ENCODE measurements at places on chromosomes 5 and 9. TPM values are rescaled to one million over a fixed set of nuclear protein-coding genes. Genes with fewer than 3 reads are reported as not detected.

The NRARP gene
- total RNA-seq, result 8.5 TPM

The LCP2 gene
- 56.9 TPM for total RNA-seq

The IGFBPL1 gene
- total RNA-seq, result 16.6 TPM

The SLC36A2 gene
- not detected for total RNA-seq

The SLC4A9 gene
- total RNA-seq, result not detected

The DRD1 gene
- 0.99 TPM for total RNA-seq

The TEK gene
- 14.9 TPM for total RNA-seq

The PCDHB13 gene
- 16.1 TPM for total RNA-seq

The DIRAS2 gene
- total RNA-seq, result not detected

The SH2D3C gene
- 13.1 TPM for total RNA-seq

The SLIT3 gene
- 86.9 TPM for total RNA-seq

The HTR4 gene
- 3.9 TPM for total RNA-seq

The CCNO gene
- 0.95 TPM for total RNA-seq

The ADGRD2 gene
- total RNA-seq, result not detected

The LRRC19 gene
- not detected for total RNA-seq

GRCh38 chr9:91127653-91128052 is 234.1 kb downstream of the AUH start:
- H3K27me3 ChIP-seq, result no peaks in the 10 kb centered on the region
- H3K4me3 ChIP-seq, result no peak overlapping the region
- no peaks in the 10 kb centered on the region for H3K36me3 ChIP-seq
- H3K4me1 ChIP-seq, result no peaks in the 10 kb centered on the region

- H3K27ac ChIP-seq, result no peak overlapping the region
- H3K4me1 ChIP-seq, result peaks cover 42% of the 10 kb centered on the region
- DNase-seq, result no peak
- H3K27me3 ChIP-seq, result no peaks in the 10 kb centered on the region
- no peak overlapping the region for H3K4me3 ChIP-seq
Observed at GRCh38 chr5:111810112-111810511, 53.1 kb upstream of the NREP start.

DNA sequence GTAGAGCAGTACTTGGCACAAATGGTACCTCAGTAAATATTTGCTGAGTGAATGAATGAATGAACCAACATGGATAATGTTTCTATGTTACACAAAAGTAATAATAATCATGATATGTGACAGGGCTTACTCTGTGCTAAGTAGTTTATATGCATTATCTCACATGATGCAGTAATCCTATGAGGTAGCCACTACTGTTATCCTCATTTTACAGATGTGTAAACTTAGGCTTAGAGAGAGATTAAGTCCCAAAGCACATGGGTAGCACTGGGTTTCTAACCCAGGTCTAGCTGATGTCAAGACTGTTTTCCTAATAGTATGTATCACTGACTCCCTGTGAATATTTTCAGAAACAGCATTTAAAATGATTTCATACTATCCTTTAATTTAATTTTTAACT is 44.1 kb upstream of the VDAC1 start:
- H3K27ac ChIP-seq, result no peak overlapping the region
- no peak for DNase-seq
- H3K27me3 ChIP-seq, result no peaks in the 10 kb centered on the region
- H3K4me1 ChIP-seq, result no peaks in the 10 kb centered on the region

DNA sequence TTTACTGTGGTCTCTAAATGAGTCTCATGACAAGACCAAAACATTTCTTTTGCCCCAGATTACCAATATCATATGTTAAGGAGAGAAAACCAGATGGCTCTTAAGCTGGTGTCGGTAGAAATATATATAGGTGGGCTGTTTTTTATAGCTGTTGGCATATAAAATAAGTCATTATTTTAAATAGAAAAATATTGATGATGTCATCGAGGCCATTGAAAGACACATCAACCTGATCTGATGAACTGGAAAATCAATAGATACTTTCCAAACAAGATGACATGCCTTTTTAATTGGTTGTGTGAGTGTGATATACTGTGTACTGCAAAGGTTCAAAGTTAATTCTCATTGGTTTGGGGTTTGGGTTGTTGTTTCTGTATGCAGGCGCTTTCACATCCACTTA is 617.3 kb downstream of the CCDC171 start:
- no peaks in the 10 kb centered on the region for H3K4me1 ChIP-seq
- H3K27me3 ChIP-seq, result no peaks in the 10 kb centered on the region
- H3K4me3 ChIP-seq, result no peak overlapping the region
- no peak for DNase-seq
- no peaks in the 10 kb centered on the region for H3K36me3 ChIP-seq
- H3K27ac ChIP-seq, result no peak overlapping the region

- no peaks in the 10 kb centered on the region for H3K27me3 ChIP-seq
- peaks cover 24% of the 10 kb centered on the region for H3K4me1 ChIP-seq
- no peak for DNase-seq
- no peaks in the 10 kb centered on the region for H3K36me3 ChIP-seq
- peak overlapping the region; percentile 96 for H3K4me3 ChIP-seq
- peak overlapping the region; percentile 67 for H3K27ac ChIP-seq
Observed at GRCh38 chr5:53479045-53479589, 1.3 kb upstream of the FST start.

DNA sequence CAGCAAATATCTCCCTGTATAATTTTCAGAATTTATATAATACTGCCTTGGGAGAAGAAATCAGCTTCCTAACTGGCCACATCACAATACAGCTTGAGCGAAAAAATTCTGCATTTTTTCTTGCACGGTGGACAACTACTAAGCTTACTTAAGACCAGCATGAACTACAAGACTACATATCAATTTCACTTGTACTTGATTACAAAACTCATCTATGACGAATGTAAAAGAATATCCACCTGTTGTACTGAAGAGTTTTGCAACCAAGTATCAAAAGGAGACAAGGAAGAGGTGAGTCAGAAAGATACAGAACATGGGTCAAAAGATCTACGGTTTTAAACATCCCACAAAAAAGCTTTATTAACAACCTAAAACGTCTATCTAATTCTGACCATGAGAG is 279.4 kb downstream of the BNC2 start:
- DNase-seq, result no peak
- H3K36me3 ChIP-seq, result no peaks in the 10 kb centered on the region
- H3K4me3 ChIP-seq, result no peak overlapping the region
- no peak overlapping the region for H3K27ac ChIP-seq
- no peaks in the 10 kb centered on the region for H3K27me3 ChIP-seq

GRCh38 chr5:14687023-14687665 is 22.6 kb downstream of the OTULIN start:
- H3K4me1 ChIP-seq, result peaks cover 4% of the 10 kb centered on the region
- H3K36me3 ChIP-seq, result peaks cover 25% of the 10 kb centered on the region
- H3K4me3 ChIP-seq, result no peak overlapping the region

DNA sequence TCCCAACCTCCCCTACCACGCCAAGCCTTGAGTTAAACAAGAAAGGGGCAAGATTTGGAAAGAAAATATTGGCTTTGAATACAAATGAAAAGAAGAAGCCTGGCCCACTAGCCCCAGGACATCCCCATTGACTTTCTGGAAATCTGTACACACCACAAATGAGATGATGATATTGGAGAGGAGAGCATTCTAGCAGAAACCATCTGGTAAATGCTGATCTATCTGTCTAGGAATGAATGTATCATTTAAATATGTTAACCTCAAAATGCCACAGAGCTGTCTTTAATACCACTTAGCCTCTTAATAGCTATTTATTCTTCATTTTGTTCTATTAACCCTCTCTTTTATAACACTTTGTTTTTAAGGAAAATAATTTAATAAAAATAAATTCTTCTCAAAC is 270.2 kb upstream of the PDE4D start:
- no peak overlapping the region for H3K4me3 ChIP-seq
- H3K4me1 ChIP-seq, result no peaks in the 10 kb centered on the region
- no peaks in the 10 kb centered on the region for H3K36me3 ChIP-seq
- no peak overlapping the region for H3K27ac ChIP-seq
- H3K27me3 ChIP-seq, result no peaks in the 10 kb centered on the region

GRCh38 chr9:93061260-93061751 is 2.8 kb downstream of the SUSD3 start:
- H3K27ac ChIP-seq, result peak overlapping the region; percentile 8
- H3K36me3 ChIP-seq, result no peaks in the 10 kb centered on the region
- H3K4me3 ChIP-seq, result no peak overlapping the region
- DNase-seq, result no peak

DNA sequence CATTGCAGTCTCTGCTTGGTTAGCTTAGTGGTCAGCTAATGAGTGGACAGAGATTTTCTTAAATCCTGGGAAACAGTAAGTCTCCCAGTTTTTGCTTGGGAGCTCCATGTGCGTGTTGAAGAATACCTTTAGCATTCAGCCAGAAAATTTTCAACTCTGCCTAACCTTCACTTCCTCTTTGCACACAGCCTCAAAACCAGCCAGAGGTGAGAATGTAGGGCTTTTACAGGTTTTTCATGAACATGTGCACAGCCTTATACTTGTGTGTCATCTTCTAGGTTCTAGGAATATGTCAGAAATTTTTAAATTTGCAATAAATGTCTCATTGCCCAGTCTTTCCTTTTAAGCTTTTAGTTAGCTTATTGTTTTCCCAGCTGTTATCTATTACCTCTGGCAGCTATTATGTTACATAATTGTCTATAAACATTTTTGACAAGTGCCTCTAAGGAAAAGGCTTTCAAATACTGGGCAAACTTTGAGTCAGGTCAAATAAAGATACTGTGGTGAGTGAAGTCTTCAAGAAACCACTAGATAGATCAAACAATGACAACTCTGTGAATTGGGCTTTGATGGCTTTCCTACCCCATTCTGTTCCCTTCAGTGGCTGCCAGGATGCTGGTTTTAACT is 12.7 kb downstream of the ADGRV1 start:
- H3K27ac ChIP-seq, result no peak overlapping the region
- DNase-seq, result no peak
- H3K4me3 ChIP-seq, result no peak overlapping the region

DNA sequence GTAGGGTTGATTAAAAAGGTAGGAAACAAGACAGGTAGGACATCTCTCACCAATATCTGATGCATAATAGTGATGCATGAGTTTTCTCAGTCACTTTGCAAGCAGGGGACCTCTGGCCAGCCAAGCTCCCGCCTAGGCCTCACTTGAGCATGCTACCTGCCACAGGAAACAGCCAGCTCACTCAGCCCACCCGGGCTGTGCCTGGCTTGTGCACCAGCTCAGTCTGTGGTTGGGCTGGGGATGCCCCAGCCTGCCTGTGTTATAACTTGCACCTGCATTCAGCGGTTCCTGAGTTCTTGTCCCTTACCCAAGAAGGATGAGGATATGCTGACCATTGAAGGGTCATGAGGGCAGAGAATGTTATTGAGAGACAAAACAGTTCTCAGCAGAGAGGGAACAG is 172.8 kb upstream of the PLCXD3 start:
- H3K4me3 ChIP-seq, result no peak overlapping the region
- no peak overlapping the region for H3K27ac ChIP-seq
- no peaks in the 10 kb centered on the region for H3K27me3 ChIP-seq
- H3K4me1 ChIP-seq, result no peaks in the 10 kb centered on the region

GRCh38 chr5:56406221-56406620 is 173.1 kb upstream of the ANKRD55 start:
- DNase-seq, result no peak
- H3K27me3 ChIP-seq, result no peaks in the 10 kb centered on the region
- peaks cover 12% of the 10 kb centered on the region for H3K4me1 ChIP-seq
- H3K4me3 ChIP-seq, result no peak overlapping the region
- H3K36me3 ChIP-seq, result no peaks in the 10 kb centered on the region

DNA sequence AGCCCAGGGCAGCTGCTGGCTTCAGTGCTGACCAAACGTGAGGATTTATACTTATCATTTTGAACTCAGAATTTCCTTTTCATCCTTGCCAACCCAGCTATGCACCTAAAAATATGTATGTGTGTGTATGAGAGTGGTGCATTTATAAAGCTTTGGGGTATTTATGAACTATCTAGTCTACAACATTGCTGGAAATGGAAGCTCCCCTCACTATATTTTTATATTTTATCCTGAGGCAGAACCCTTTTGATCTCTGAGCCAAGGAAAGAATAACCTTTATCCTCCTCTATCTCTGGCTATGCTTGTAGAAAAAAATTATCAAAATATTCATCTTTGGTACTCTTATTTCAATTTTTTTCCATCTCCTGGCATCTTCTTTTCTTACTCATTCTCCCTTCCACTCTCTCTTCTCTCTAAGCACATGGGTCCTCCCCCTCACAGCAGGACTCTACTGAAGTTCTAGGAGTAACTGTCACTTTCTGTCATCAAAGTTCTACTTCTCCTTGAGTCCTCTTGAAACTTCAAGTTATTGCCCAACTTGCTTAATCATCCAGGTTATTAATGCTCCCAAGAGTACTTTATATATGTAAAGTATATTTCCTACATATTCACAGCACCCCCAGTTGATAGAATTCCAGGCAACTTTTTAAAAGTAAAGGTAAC is 190.9 kb downstream of the HINT1 start:
- H3K27me3 ChIP-seq, result no peaks in the 10 kb centered on the region
- no peak overlapping the region for H3K4me3 ChIP-seq
- no peaks in the 10 kb centered on the region for H3K36me3 ChIP-seq
- H3K27ac ChIP-seq, result no peak overlapping the region
- DNase-seq, result no peak

- no peak overlapping the region for H3K4me3 ChIP-seq
- peaks cover 64% of the 10 kb centered on the region for H3K4me1 ChIP-seq
- no peaks in the 10 kb centered on the region for H3K36me3 ChIP-seq
Observed at GRCh38 chr5:158854260-158854783, 245.4 kb downstream of the EBF1 start.

- no peak overlapping the region for H3K4me3 ChIP-seq
- no peak for DNase-seq
- no peaks in the 10 kb centered on the region for H3K27me3 ChIP-seq
- H3K4me1 ChIP-seq, result no peaks in the 10 kb centered on the region
- no peaks in the 10 kb centered on the region for H3K36me3 ChIP-seq
Observed at GRCh38 chr9:126150411-126151030, 176.1 kb upstream of the MVB12B start.

GRCh38 chr5:57529864-57530263 is 47.3 kb upstream of the ACTBL2 start:
- no peaks in the 10 kb centered on the region for H3K36me3 ChIP-seq
- no peaks in the 10 kb centered on the region for H3K4me1 ChIP-seq
- H3K27me3 ChIP-seq, result no peaks in the 10 kb centered on the region
- H3K27ac ChIP-seq, result no peak overlapping the region
- no peak overlapping the region for H3K4me3 ChIP-seq

DNA sequence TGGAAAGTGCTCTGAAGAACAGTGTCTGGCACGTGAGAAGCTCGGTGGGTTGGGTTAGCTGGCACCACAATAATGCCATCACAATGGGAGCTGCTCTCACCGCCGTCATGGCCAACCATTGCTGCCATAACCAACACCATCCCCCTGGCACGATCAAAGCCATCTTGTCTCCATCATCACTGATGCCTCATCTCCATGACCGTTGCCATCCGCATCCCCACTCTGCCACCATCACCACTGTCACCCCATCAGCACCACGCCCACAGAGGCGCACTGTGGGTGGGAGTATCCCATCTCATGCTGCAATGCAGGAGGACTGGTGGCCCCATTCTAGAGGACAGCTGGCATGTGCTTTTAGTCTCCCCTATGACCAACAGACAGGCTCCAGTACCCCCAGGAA is 23.7 kb downstream of the NR5A1 start:
- DNase-seq, result no peak
- H3K36me3 ChIP-seq, result no peaks in the 10 kb centered on the region
- H3K27me3 ChIP-seq, result no peaks in the 10 kb centered on the region

DNA sequence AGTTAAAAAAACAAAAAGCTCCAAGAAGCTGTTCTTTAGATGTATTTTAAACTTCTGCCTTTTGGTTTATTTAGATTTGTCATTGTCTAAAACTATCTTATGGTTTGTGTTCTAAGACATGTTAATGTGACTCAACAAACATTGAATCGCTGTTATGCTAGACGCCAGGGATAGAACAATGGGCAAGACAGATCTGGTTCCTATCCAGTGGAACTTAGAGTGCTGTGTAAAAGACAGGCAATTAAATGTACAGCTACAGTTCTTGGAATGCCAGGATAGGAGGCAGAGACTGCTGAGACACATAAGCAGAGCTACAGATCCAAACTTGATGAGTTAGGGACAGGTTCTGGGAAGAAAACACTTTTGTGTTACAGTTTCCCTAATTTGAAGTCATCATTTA is 22.4 kb downstream of the LYRM7 start:
- H3K4me1 ChIP-seq, result peaks cover 3% of the 10 kb centered on the region
- H3K4me3 ChIP-seq, result no peak overlapping the region
